ENCODE measurements at places on chromosomes 13 and 19.

DNA sequence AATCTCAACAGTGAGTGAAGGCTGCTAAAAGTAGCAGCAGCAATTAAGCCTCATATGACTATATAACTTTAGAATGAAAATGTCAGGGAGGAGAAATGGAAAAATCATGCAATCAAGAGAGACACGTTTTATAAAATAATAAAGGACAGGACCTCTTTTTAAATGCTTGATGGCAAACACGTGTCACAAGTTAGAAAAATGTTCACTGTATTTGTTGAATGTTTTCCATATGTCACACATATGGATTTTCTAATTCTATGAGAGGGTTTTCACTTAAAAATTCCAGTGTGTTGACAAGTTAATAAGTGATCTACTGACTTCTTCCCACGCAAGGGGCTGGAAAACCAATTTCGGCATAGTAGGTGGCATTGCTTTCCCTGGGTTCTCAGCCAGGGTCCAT, 27.7 kb upstream of the KCTD12 start:
- no peak for DNase-seq

DNA sequence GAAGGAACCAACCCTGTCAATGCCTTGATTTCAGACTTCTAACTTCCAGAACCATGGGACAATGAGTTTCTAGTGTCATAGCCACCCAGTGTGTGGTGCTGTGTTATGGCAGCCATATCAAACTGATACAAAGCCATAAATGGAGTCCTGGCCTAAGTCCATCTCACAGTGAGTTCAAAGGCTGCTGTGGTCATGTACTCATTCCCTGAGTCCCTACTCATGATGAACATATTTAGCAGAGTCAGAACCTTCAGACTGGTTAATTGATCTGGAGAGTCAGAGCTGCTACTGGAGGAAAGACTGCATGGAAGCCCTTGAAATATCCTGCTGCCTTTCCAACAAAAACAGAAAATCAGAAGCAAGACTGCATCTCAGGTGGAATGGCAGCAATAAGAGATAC, 39.2 kb upstream of the CSNK1A1L start:
- DNase-seq = no peak

DNA sequence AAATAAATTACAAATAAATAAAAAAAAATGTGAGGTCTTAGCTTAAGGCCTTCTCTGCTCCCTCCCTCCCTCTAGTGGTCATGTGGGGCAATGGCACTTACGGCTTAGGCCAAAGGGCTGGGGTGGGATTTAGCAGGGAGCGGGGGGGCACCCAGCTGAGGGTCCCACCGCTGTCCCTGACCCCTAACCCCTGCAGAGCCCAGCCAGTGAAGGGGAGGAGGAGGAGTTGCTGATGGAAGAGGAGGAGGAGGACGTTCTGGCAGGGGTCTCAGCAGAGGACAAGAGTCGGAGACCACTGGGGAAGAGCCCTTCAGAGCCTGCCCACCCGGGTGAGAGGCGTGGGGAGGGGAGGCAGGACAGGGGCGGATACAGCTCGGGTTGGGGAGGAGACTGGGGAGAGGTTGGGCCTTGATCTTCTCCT, 9.3 kb downstream of the MPND start:
- no peak for DNase-seq

DNA sequence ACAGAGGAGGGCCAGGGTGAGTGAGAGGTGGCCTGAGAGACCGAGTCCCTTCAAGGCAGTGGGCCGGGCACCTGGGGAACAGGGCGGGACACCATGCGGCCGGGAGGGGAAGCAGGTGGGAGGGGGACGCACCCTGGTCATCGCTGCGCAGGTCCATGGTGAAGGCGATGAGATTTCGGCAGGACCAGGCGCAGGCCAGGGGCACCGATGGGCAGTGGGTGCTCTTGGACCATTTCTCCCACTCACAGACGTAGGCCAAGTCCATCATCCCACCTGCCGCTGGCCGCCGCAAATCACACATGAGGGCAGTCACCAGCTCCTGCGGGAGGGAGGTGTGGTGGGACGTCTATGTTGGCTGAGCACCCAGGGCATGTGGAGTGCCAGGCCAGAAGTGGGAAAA, 2.2 kb downstream of the MED16 start:
- DNase-seq = no peak

DNA sequence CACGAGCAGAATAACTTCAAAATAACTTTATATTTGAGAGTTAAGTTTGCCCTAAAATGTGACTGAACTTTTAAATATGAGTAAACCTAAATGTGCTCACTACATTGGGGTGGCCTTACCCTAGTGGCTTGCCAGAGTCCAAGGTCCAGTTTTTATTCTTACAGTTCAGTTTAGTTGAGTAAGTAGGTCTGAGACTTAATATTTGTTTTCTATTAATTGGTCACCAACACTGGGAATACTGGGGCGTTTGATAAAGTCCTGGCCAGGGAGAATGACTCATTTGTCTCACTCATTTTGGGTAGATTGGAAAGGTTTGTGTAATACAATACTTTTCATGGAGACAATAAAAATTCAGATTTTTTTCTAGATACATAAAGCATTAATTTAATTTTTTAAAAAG, 127.8 kb upstream of the SPATA13 start:
- no peak for DNase-seq

GRCh38 chr13:109706015-109706715, 80.2 kb downstream of the IRS2 start:
- no peak for DNase-seq
